IPS DF 19.7 (cell line): ENCODE measurements at places on chromosomes 3 and 15.

DNA sequence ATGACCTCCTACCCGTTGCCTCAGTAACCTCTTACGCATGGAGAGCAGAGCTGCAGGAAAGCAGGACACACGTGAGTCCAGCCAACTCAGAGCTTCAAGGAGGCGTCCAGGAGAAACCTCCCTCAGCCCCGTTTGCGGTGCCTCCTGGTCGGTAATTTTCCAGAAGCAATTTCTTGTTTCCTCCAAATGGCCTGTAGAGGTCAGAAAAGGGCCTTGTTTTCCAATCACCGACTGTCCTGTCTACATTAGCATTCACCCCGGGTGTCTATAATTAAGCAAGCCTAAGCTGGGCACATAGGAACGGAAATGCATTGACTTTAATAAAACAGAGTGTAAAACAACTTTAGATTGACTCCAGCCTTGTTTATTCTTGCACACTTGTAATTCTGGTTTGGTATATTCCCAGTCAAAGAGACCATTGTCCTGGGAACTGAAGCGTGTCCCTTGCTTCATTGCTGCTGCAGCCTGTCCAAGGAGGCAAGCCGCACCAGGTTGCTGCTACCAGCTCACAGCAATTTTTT is 836.2 kb downstream of the AGBL1 start:
- no peak for DNase-seq

- no peak for DNase-seq
Observed at GRCh38 chr3:168422843-168423242, 327.1 kb upstream of the GOLIM4 start.

- DNase-seq, result no peak
Observed at GRCh38 chr15:66578286-66578875, 12.6 kb upstream of the LCTL start.

DNA sequence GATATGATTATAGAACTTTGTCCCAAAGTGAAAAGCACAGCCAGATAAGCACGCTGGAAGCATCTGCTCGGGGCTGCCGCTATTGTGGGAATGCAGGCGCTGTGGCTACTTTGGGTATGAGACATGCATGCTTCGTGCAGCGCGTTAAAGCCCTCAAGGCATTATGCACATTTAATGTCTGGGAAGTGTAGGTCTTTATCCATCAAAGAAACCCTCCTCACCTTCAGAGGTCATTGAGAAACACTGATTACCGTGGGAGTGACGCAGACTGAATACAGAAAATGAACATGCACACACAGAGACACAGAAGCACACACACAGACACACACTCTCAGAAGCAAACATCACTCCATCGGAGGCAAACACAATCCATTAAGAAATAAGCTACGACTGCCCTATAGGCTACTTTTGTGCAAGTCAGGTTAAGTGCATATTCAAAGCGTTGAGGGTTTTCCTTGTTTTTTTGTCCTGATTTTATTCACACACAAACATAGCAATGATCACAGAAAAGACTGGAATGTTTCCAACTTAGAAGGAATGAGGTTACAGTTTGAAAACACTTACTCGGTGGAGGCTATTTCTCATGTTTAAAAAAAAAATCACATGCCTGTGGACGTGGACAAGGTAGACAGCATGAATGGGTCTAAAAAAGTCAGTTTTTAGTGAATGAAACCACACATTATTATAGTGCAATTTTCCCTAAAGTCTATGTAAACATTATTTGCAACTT is 68.5 kb downstream of the PLCH1 start:
- DNase-seq, result no peak

DNA sequence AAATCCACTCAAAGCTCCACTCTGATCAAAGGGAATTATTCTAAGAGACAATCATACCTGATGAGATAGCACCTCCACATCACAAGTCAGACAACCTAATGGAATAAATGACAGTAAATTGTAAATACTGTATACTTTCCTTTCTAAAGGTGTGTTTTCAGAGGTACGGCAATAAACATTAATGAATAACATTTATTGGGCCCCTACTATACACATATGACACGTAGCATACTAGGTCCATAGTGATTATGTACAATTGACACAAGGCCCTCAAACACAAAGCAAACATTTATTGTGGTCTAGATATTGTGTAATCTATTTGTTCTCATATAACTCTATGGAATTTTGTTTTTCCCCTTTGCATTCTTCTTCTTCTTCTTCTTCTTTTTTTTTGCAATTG is 429.8 kb downstream of the FOXP1 start:
- no peak for DNase-seq

- DNase-seq, result no peak
Observed at GRCh38 chr3:65035246-65035645, 347.4 kb upstream of the ADAMTS9 start.

DNA sequence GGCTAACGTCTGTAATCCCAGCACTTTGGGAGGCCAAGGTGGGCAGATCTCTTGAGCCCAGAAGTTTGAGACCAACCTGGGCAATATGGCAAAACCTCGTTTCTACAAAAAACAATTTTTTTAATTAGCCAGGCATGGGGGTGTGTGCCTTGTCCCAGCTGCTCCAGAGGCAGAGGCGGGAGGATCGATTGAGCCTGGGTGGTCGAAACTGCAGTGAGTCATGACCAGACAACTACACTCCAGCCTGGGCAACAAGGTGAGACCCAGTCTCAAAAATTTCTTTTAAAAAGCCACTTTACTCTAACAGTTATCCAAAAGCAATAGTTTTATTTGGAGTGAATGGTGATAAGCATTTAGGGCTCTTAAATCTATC is 12.5 kb downstream of the TRIM59 start:
- no peak for DNase-seq

DNA sequence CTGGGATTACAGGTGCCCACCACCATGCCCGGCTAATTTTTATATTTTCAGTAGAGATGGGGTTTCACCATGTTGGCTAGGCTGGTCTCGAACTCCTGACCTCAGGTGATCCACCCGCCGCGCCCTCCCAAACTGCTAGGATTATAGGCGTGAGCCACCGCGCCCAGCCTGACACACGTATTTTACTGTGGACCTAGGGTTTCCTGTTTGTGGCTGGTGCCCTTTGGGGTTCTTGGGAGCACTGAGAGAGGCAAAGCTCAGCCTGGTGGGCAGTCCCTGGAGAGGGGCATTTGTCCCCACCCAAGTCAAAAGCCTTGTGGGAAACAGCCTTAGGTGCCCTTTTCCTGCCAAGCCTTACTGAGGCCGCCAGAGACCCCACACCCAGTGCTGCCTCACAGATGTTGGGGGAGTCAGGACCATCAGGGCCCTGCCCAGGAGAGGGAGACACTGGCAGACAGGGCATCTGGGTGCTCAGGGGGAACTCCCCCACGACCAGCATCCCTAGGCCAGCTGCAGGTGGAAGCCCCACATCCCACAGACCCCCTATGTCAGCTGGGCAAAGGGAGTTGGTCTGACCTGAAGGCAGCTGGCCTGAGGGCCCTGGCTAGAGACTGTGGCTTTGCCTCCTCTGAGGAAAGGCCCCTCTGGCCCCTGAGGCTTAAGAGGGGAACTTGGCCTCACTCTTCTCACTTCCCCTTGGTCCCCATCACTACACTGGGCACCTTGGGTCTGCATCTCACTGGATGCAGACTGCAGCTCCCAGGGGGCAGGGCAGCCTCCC is 35.1 kb downstream of the DNAH1 start:
- no peak for DNase-seq

- DNase-seq, result no peak
Observed at GRCh38 chr15:72825829-72826228, 42.3 kb upstream of the ADPGK start.

DNA sequence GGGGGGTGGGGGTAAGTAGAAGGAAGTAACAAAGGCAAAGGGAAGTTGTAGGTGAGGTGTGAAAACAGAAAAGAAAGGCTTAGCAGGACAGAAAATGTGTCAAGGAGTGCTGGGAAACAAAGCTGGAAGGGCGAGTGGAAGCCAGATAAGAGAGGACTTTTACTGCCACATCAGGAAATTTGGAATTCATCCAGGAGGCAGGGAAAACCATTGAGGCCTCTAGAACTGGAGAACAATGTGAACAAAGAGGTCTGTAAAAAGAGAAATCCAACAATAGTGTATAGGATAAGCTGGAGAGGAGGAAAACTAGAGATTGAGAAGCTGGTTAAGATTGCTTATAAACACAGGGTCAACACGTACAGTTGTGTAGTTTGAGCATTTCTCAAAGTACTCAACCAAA is 116.6 kb downstream of the NTRK3 start:
- DNase-seq, result no peak

DNA sequence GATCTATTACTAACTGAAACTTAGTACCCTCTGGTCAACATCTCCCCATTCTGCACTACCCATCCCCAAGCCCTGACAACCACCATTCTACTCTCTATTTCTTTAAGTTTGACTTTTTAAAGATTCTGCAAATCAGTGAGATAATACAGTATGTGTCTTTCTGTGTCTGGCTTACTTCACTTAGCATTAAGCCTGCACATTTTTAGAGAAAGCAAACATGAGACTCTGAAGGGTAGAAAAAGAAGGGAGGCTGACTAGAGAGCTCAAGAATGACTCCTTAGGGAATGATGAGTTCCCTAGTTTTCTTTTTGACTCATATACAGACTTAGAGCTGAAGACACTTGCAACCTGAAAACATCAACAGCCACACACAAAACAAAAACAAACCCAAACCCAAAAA is 311.3 kb downstream of the SQOR start:
- no peak for DNase-seq

- DNase-seq, result no peak
Observed at GRCh38 chr15:33987444-33987843, 19.1 kb downstream of the CHRM5 start.

DNA sequence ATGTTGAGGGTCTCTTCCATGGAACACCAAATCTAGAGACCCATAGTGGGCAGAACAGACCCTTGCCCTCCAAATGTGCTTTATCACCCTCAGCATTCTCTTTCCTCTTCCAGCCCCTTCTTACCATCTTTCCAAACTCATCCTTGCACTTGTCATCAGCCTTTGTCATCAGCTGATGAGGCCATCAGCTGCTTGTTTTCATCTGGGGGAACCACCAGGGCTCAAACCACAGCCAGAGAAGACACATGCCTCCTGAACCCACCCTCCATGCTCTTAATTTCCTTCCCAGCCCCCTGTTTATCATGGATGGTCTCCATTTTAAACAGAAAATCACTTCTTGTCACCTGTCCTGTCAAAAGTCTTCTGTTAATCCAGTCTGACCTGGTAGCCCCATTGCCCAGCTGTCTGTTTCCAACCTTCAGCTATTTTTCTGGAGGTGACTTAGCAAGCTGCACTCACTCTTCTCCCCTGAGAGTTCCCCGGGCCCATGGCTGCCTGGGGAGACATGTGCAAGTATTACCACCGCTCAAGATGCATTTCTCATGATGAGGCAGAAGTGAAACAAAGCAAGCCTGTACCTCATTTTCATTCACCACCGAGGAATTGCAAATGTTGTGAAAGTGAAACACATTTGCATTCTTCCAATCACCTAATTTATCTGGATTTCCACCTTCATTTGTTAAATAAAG is 14.7 kb upstream of the SYNM start:
- no peak for DNase-seq

GRCh38 chr3:43319376-43319775 is 33.0 kb downstream of the SNRK start:
- no peak for DNase-seq

GRCh38 chr15:98778263-98778959 is 130.1 kb downstream of the IGF1R start:
- DNase-seq, result no peak

GRCh38 chr3:176919836-176920765 is 277.2 kb downstream of the TBL1XR1 start:
- no peak for DNase-seq
